ENCODE measurements at places on chromosomes 13 and 19.

GRCh38 chr13:114122127-114122511, 10.3 kb downstream of the RASA3 start:
- no peak for DNase-seq

GRCh38 chr13:28316129-28316528, 177.8 kb downstream of the PAN3 start:
- no peak for DNase-seq

GRCh38 chr19:14459703-14460102, 15.5 kb downstream of the PTGER1 start:
- DNase-seq, result no peak

GRCh38 chr13:58313219-58313618, 681.7 kb downstream of the PCDH17 start:
- DNase-seq, result no peak

- no peak for DNase-seq
These were observed 2.5 kb downstream of the MAP1S start for GRCh38 chr19:17721821-17722220.

GRCh38 chr19:14248578-14249011, 42.6 kb upstream of the ADGRL1 start:
- DNase-seq, result peak; percentile 36

DNA sequence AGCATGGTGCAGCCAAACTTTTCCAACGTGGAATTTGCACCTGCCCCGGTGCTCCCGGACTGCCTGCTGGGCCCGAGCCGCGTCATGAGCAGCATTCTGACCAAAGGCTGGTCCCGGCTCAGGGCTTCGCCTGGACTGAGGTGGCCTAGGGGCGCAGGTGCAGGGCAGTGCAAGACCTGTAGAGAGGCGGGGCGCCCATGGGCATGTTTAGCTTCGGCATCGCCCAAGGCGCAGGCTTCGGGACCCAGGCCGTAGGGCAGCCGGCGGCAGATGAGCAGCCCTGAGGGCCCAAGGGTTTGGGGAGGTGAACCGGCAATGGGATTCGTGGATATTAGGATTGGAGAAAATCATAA, 23.8 kb downstream of the LRFN3 start:
- DNase-seq, result no peak

- no peak for DNase-seq
These were observed 615.0 kb downstream of the FGF9 start for GRCh38 chr13:22285867-22286266.

DNA sequence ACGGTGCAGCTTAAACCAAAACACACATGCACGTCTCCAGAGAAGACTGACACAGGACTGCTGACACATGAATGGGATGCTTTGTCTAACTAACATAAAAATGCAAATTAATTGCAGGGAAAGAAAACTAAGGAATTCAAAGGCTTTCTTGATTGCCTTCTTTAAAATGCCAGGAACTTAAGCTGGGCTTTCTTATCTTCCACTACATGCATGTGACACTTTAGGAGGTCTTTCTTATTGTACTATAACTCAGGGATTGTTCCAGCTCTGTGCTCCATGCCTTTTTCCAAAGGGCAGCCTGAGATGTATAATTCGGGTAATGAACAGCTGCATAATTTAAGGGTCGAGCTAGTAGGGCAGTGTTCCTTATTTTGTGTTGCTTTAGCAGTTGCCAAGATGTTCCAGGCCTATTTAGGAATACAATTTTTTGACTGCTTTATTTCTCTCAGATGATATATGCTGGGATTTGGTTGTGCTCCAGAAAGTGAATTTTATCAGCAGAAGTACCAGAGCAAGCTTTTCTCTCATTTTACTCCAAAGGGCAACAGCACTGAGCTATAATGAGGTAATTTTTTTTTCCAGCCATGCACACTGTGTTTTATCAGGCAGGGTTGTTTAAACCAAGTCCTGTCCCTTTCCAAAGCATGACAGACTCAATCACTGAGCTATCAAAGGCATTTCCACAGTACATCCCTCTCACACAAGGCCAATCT, 885.2 kb downstream of the PCDH9 start:
- no peak for DNase-seq

DNA sequence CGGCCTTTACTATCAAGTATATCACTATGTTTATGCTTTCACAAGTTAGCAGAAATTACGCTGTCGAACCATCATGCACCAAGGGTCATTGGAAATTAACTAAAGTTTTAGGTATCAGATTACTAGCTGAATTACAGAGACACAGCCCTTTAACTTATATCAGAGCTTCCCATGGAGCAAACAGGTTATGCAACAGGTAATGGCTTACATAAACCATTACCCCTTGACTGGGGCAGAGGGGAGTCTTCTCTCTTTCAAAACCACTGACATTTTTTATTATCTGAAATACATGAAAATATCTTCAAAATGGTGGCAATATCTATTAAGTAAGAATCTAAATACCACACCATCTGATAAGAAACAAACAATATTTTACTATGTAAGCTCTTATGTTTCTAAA, 1692.9 kb upstream of the SLC10A2 start:
- no peak for DNase-seq

DNA sequence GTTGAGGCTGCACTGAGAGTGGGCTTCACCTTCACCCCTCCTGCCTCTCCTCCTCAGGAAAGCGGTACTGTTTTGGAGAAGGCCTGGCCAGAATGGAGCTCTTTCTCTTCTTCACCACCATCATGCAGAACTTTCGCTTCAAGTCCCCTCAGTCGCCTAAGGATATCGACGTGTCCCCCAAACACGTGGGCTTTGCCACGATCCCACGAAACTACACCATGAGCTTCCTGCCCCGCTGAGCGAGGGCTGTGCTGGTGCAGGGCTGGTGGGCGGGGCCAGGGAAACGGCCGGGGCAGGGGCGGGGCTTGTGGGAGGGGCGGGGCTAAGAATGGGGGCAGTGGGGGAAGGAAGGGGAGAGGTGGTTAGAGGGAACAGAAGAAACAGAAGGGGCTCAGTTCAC, 7.5 kb downstream of the CYP2A13 start:
- DNase-seq, result no peak

DNA sequence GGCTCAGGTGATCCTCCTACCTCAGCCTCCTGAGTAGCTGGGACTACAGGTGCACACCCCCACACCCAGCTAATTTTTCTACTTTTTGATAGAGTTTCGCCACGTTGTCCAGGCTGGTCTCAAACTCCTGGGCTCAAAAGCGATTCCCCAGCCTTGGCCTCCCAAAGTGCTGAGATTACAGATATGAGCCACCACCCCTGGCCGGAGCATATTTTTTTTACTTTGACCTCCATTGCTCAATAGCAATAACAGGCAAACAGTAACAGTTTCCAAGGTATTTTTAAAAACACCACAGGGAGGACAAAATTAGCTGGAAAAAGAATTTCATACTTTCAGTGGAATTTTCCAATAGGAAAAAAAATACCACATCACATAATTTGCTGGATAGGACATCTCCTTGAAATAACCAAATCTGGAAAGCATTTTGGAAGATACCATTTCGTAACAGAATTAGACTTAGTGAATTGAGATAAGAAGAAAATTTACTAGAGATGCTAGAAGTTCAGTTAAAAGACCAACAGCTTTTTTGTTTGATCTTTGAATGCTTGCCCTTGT, 5.2 kb downstream of the DUXA start:
- DNase-seq, result no peak

DNA sequence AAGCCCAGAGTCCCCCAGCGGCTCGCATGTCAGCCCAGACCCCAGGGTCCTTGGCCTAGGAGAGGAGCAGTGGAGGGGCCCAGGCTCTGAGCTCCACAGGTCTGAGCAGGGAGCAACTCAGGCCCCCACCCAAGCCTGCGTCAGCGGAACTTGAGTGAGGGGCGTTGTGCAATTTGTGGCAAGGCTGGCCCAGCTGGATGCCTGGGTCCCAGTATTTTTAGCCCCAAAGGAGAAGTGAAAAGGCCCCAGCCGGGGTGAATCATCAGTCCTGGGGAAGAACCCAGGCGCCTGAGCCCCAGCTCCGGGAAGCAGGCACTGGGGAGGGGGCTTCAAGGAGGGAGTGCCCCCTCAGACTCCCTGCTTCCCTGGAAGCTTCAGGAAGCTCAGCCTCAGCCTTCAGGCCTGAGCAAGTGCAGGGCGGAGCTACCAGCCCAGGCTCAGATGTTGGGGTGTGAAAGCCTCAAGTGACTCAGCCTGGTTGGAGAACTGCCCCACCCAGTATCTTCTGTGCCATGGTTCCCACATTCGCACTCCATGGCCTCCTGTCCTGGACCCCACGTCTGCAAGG, 7.2 kb downstream of the MED29 start:
- DNase-seq, result no peak

DNA sequence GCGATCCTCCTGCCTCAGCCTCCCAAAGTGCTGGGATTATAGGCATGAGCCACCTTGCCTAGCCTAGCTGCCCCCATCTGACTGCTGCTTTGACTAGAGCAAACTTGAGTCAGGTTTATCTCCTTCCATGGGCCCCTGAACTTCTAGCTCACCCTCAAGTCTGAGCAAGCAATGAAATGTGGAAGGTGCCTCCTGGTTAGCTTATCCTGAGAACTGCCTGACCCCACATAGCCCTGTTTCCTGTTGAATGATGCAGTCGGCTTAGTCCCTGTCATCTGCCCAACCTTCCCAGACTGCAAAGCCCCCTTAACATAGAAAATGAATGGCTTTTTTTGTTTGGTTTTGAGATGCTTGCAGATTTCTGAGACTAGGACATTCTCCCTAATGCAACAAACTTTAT, 8.9 kb upstream of the TMEM160 start:
- DNase-seq, result no peak

DNA sequence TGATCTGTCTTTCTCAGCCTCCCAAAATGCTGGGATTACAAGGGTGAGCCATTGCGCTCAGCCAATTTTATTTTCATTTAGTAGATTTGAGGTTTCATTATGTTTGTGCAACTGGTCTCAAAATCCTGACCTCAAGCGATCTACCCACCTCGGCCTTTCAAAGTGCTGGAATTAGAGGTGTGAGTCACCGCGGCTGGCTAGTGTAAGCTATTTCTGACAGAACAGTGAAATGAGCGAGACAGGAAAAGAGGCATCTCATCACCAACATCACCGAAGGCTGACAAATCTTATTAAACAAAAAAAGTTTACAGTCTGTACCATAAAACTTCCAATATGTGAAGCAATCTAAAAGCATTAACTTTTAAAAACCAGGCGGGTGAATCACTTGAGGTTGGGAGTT, 12.2 kb upstream of the ZNF888 start:
- no peak for DNase-seq

DNA sequence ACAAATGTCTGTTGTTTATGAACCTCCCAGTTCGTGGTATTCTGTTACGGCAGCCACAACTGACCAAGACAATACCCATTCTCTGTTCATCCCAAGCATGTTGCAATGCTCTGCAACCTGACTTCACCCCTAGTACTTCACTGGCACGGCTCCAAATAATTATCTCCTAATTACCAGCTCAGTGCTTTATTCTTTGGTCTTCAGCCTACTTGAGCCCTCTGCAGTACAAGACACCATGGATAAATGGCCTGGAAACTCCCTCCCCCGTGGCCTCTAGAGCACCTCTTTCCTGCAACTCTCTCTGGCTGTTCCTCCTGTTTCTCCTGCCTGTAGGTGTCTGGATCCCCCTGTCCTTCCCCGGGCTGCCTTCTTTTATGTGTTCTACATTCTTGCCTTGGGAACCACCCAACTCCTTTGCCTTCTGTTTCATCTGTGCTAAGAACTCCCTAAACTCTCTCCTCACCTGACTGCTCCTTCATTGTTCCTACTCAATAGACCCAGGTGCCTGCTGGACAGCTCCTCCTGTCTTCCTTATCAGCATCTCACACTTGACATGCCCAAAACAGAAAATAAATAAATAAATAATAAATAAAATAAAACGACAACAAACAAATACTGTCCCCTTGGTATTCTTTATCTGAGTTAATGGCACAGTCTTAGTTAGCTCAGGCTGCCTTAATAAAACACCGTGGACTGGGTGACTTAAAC, 200.4 kb upstream of the IPO5 start:
- no peak for DNase-seq

GRCh38 chr13:52677823-52678222, 25.2 kb downstream of the SUGT1 start:
- no peak for DNase-seq

DNA sequence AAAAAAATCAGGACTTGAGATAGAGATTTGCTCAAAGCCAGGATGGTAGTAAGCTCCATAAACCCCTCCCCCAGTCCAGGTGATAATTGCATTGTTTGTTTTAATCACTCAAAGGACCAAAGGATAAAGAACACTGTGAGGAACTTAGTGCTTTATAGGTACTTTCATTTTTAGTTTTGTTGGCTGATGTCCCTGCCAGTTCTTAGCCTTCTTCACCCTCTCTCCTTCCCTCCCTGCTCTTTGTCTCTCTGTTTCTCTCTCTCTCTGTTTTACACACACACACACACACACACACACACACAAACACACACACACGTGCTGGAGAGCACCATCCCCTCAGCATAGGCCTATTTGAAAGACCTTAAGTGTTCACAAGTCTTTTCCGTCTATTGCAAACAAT, 5.2 kb downstream of the FRY start:
- no peak for DNase-seq

GRCh38 chr13:80160110-80160509, 180.8 kb downstream of the SPRY2 start:
- DNase-seq, result no peak

GRCh38 chr13:50213526-50213925, 198.3 kb downstream of the KCNRG start:
- no peak for DNase-seq

GRCh38 chr19:11781295-11782057, 14.7 kb downstream of the ZNF441 start:
- no peak for DNase-seq

- DNase-seq, result no peak
These were observed 450 bp downstream of the NDUFA11 start for GRCh38 chr19:5903056-5903623.

DNA sequence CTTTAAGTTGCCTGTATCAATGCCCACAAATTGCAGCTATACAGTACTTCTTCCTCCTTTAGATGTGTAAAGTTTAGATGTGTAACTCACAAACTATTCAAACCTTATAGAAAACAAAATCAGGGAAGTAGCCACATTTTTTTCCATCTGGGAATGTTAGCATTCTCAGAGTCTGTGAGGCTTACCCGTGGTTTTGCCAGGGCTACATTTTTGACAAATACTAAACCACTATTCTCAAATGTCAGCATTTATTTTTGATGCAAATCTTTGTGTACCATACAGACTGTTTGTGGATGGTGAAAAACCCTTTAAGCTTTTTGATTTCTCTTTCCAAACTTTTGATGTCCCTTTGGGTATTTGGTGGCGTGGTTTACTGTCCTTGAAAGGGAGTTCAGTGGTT, 216.4 kb downstream of the POSTN start:
- no peak for DNase-seq

DNA sequence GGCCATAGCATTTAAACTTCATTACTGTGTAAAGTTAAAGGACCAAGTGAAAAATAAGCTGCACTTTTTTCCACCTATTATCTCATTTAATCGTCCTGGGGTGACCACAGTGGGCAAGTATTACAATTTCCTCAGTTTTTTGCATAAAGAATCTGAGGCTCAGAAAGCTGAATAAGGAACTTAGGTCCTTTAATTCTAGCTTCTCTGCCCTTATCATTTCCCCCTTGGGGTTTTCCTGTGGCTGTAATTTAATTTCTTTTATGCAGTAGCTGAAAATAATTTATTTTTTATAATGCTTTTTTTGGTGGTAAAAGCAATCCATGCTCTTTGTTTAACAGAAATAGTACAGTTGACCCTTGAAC, 59.8 kb upstream of the RCBTB2 start:
- DNase-seq, result no peak
